Pancreas (tissue), 10 donors: ENCODE measurements at places on chromosomes 7 and 10. TPM values are rescaled to one million over a fixed set of nuclear protein-coding genes. Genes with fewer than 3 reads are reported as not detected.

The ATG9B gene
- 0.06 TPM for total RNA-seq

The RASSF4 gene
- total RNA-seq = 13.9 TPM

The IGFBP3 gene
- 21.9 TPM for total RNA-seq

The PON1 gene
- not detected for total RNA-seq

The FAM237B gene
- not detected for total RNA-seq

The SUN3 gene
- not detected for total RNA-seq

The AGAP5 gene
- total RNA-seq = 4.3 TPM

The CCL24 gene
- total RNA-seq = not detected

DNA sequence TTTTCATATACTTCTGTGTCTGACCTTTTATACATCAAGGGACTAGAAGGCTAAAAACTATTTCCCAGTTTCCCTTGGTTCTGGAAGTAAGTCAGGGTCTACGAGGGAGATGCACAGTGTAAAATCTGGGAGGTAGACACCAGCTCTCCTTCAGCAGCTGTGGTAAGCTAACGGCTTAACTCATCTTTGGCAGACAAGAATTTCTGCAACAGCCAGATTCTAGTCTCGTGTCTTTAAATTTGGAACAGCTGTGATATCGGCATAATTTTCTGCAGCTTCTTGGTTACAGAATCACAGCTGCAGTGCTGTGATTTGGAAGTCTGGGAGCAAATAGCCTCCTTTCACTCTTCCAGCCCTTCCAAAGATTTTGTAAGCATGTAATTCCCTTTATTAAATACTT is 37.4 kb upstream of the ABCB4 start:
- H3K27ac ChIP-seq = no peak overlapping the region
- no peak overlapping the region for H3K4me3 ChIP-seq
- DNase-seq = no peak
- no peaks in the 10 kb centered on the region for H3K4me1 ChIP-seq

GRCh38 chr7:157662110-157662791 is 325.4 kb downstream of the DNAJB6 start:
- no peaks in the 10 kb centered on the region for H3K36me3 ChIP-seq
- no peaks in the 10 kb centered on the region for H3K4me1 ChIP-seq
- no peak overlapping the region for H3K4me3 ChIP-seq
- DNase-seq = no peak

- no peak overlapping the region for H3K27ac ChIP-seq
- peaks cover 31% of the 10 kb centered on the region for H3K4me1 ChIP-seq
- no peaks in the 10 kb centered on the region for H3K27me3 ChIP-seq
- no peaks in the 10 kb centered on the region for H3K36me3 ChIP-seq
- no peak overlapping the region for H3K4me3 ChIP-seq
- no peak for DNase-seq
Observed at GRCh38 chr10:124699471-124700292, 44.5 kb downstream of the FAM53B start.

GRCh38 chr7:139341776-139342226 is 664 bp downstream of the FMC1 start:
- no peak for DNase-seq
- H3K4me1 ChIP-seq = peaks cover 3% of the 10 kb centered on the region
- peak overlapping the region; percentile 100 for H3K27ac ChIP-seq

GRCh38 chr10:43234471-43235041 is 32.3 kb downstream of the RASGEF1A start:
- H3K4me3 ChIP-seq = no peak overlapping the region
- H3K27ac ChIP-seq = no peak overlapping the region
- H3K27me3 ChIP-seq = peaks cover 4% of the 10 kb centered on the region
- H3K36me3 ChIP-seq = no peaks in the 10 kb centered on the region
- H3K4me1 ChIP-seq = no peaks in the 10 kb centered on the region

GRCh38 chr7:100570954-100571828 is 2.5 kb downstream of the SAP25 start:
- no peak for DNase-seq
- H3K27ac ChIP-seq = no peak overlapping the region
- H3K36me3 ChIP-seq = no peaks in the 10 kb centered on the region
- H3K4me3 ChIP-seq = no peak overlapping the region
- no peaks in the 10 kb centered on the region for H3K27me3 ChIP-seq
- H3K4me1 ChIP-seq = peaks cover 22% of the 10 kb centered on the region

GRCh38 chr10:126029999-126030398 is 133.6 kb downstream of the FANK1 start:
- no peak overlapping the region for H3K27ac ChIP-seq
- no peak overlapping the region for H3K4me3 ChIP-seq
- DNase-seq = no peak
- H3K36me3 ChIP-seq = no peaks in the 10 kb centered on the region

DNA sequence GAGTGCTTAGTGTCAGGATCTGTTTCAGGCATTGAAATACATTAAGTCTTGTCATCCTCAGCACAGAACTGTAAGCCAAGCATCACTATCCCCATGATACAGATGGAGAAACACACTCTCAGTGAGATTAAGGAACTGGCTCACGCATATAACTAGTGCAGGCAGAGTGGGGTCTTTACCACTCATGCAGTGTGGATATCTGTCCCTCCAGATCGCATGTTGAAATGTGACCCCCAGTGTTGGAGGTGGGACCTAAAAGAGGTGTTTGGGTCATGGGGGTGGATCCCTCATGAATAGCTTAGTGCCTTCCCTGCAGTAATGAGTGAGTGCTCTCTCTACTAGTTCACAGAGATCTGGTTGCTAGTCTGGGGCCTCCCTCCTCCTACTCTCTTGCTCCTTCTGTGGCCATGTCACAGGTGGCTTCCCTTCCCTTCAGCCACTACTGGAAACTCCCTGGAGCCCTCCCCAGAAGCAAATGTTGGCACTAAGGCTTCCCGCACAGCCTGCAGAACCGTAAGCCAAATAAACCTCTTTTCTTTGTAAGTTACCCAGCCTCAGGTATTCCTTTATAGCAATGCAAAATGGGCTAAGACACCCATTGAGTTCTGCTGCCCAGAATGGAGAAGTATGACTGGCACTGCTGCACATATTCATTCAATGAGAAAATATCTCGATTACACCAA is 31.8 kb upstream of the MSMB start:
- no peak overlapping the region for H3K4me3 ChIP-seq
- no peak overlapping the region for H3K27ac ChIP-seq
- no peaks in the 10 kb centered on the region for H3K4me1 ChIP-seq

DNA sequence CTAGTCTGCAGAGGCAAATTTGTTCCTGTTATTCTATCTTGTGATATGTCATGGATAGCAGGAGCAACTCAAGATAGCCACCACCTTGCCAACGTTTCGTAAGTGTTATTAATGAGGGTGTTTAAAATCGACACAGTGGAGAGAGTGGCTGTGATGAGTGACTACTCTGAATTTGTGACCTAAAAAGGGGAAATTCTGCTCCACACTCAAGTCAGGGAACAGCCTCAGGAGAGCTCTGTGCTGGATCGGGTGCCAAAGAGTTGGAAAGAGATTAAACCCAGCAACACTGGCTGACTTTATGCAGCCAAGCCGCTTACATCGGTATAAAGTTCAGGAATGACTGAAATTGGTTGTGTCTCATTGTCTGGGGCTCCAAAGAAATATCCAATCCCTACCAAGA is 9.5 kb downstream of the TACC2 start:
- H3K4me1 ChIP-seq = peaks cover 19% of the 10 kb centered on the region
- no peak overlapping the region for H3K4me3 ChIP-seq
- no peak overlapping the region for H3K27ac ChIP-seq
- no peaks in the 10 kb centered on the region for H3K36me3 ChIP-seq
- DNase-seq = no peak
- H3K27me3 ChIP-seq = no peaks in the 10 kb centered on the region

- H3K27ac ChIP-seq = no peak overlapping the region
- H3K4me3 ChIP-seq = no peak overlapping the region
- DNase-seq = no peak
- H3K27me3 ChIP-seq = no peaks in the 10 kb centered on the region
- H3K36me3 ChIP-seq = no peaks in the 10 kb centered on the region
Observed at GRCh38 chr7:42494736-42495135, 257.7 kb upstream of the GLI3 start.

- H3K27me3 ChIP-seq = no peaks in the 10 kb centered on the region
- no peak overlapping the region for H3K4me3 ChIP-seq
- DNase-seq = no peak
- H3K36me3 ChIP-seq = no peaks in the 10 kb centered on the region
- H3K27ac ChIP-seq = no peak overlapping the region
Observed at GRCh38 chr7:157460721-157461120, 123.9 kb downstream of the DNAJB6 start.

DNA sequence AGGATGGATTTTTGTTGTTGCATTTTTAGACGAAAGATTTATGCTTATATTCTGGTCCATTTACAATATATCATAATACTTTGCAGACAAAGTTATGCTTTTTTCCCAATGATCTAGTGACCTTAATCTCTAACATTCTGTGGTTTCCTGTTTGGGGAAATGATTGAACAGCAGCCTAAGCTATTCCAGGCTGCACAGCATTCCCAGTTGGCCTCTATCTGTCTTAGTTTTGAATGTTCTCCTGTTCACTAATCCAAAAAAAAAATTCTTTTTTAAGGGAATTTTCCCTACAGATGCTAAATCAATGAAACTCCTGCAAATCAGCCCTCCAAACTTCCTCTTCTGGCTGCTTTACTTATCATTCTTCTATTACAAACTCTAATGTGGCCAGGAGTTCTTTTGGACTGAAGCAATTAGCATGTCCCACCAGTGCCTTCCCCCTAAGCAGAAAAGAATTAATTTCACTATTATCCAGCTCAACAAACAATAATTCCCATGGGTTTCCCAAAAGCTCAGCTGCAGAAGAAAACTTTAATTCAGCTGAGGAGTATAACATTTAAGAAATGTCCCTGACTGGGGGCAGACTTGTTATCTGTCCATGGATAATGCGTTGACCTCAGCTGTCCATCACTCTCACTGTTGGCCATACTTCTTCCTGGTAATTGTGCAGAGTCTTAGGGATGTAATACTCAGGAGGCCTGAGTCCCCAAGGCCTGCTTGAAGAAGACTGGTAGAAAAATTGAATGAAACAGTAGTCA is 81.9 kb upstream of the TRIL start:
- no peaks in the 10 kb centered on the region for H3K27me3 ChIP-seq
- peaks cover 8% of the 10 kb centered on the region for H3K4me1 ChIP-seq
- no peaks in the 10 kb centered on the region for H3K36me3 ChIP-seq
- no peak overlapping the region for H3K4me3 ChIP-seq

DNA sequence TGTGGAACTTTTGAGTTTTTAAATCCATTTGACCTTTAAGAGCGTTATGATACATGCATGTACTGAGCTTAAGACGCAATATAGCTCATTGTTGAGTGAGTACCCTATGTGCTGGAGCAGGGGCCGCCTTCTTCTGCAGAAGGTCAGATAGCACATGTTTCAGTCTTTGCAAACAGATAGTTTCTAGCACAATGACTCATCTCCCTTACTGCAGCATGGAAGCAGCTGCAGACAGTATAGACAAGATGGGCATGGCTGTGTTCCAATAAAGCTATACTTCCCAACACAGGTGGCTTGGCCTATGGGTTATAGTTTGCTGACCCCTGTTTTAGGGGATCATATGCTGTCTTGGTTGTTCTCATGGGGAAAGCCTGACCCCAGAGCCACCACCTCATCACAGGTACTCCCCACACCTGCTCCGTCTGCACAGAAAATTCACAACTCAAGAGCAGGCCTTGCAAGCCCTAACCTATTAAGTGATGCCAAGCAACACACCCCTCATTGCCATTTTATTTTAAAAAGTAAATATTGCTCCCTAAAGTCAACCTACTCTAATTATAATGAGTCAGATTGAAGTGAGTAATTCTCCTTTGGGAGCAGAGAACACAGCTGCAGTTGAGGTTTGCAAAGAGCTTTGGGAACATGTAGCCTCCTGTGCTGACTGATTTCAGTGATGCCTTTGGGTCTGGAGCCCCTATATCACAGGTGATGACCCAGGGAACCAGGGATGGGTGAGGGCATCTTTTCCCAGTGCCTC is 330.1 kb downstream of the PAXIP1 start:
- no peaks in the 10 kb centered on the region for H3K36me3 ChIP-seq
- H3K27me3 ChIP-seq = no peaks in the 10 kb centered on the region
- H3K4me3 ChIP-seq = no peak overlapping the region
- no peaks in the 10 kb centered on the region for H3K4me1 ChIP-seq
- H3K27ac ChIP-seq = no peak overlapping the region

- no peak overlapping the region for H3K27ac ChIP-seq
- no peak overlapping the region for H3K4me3 ChIP-seq
- no peaks in the 10 kb centered on the region for H3K4me1 ChIP-seq
- H3K36me3 ChIP-seq = no peaks in the 10 kb centered on the region
- DNase-seq = no peak
Observed at GRCh38 chr7:4880218-4880617, 3.3 kb downstream of the RADIL start.

DNA sequence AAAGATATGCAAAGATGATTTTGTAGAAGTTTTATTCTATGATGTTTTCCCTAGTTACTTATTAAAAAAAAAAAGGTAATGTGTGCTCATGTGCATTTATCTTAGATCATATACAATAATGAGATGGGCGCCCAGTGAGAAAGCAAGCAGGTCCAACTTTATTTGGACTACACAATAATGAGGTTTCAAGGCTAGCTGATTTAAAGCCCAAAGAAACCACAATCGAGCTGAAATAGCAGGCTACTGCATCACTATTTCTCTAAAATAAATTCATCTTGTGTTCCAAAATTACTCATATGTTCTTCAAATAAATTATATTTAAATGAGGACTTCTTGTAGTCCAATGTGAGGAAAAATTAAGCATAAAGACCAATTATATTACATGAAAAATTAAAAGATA is 110.1 kb downstream of the JMJD1C start:
- H3K4me3 ChIP-seq = no peak overlapping the region
- no peaks in the 10 kb centered on the region for H3K27me3 ChIP-seq
- no peak for DNase-seq
- H3K4me1 ChIP-seq = no peaks in the 10 kb centered on the region

GRCh38 chr10:85902051-85902450 is 464.5 kb downstream of the GRID1 start:
- DNase-seq = no peak
- H3K27ac ChIP-seq = no peak overlapping the region
- no peaks in the 10 kb centered on the region for H3K36me3 ChIP-seq
- no peaks in the 10 kb centered on the region for H3K4me1 ChIP-seq
- H3K4me3 ChIP-seq = no peak overlapping the region

- DNase-seq = no peak
- H3K27me3 ChIP-seq = no peaks in the 10 kb centered on the region
- H3K36me3 ChIP-seq = no peaks in the 10 kb centered on the region
- H3K4me3 ChIP-seq = no peak overlapping the region
- no peaks in the 10 kb centered on the region for H3K4me1 ChIP-seq
Observed at GRCh38 chr10:124724279-124725027, 19.7 kb downstream of the FAM53B start.

DNA sequence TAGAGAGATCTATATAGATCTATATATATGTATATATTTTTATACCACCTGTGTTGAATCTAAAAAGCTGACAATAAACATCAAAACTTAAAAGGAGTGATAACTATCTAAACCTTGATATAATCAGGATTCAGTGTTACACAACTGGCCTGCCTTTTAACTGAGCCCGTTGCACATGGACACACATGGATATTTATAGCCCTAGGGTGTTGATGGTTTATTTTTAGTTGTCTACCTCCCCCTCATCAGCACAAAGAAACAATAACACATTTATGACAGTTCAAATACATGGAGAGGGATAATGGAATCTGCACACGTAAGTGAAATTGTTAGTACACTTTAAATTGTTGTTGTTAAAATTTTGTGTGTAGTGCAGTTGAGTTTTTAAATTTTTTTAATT is 336.9 kb downstream of the ZNF248 start:
- H3K27me3 ChIP-seq = no peaks in the 10 kb centered on the region
- DNase-seq = no peak

- H3K27ac ChIP-seq = no peak overlapping the region
- H3K4me3 ChIP-seq = no peak overlapping the region
- no peak for DNase-seq
- no peaks in the 10 kb centered on the region for H3K27me3 ChIP-seq
- H3K36me3 ChIP-seq = no peaks in the 10 kb centered on the region
Observed at GRCh38 chr10:102997998-102998397, 79.9 kb downstream of the CNNM2 start.
